ENCODE measurements at places on chromosomes 2 and 18.

DNA sequence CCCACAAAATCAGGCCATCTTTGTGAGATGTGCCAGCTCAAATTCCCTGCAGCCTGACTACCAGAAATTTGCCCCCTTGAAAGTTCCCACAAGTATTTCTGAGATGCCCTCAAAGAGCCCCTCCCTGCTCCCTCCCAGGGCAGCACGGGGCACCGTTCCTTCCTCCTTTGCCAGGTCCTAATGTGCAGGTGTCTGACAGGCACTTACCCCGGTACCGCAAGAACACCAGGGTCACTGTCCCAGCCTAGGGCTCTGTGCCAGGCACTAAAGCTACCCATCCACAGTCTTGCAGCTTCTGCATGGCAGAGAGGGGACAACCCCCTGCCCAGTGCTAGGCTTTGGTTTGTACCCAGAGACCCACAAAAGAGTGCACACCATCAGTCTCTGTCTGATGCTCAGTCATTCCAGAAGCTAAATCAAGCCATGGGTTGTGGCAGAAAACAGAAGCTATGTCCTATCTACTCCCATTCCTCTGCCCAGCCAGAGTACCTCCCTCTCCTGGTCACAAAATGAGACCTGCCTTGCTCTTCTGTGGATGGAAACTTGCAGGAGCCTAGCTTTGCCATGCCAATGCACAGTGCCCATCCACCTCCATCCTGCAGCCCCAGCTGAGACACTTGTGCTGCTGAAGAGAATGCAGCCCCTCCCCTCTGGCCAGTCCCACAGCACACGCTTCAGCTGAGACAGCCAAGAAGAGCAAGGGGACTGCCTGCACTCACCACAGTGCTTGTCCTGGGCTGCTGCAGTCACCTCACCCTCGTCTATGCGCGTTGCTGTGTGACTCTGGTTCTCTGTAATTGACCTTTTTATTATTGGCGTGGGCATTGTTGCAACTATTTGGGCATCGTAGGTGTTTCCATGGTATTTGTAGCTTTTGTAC is 48.7 kb downstream of the INPP5D start:
- DNase-seq: no peak

GRCh38 chr2:98605076-98605475 is 3.2 kb downstream of the COA5 start:
- DNase-seq: no peak

DNA sequence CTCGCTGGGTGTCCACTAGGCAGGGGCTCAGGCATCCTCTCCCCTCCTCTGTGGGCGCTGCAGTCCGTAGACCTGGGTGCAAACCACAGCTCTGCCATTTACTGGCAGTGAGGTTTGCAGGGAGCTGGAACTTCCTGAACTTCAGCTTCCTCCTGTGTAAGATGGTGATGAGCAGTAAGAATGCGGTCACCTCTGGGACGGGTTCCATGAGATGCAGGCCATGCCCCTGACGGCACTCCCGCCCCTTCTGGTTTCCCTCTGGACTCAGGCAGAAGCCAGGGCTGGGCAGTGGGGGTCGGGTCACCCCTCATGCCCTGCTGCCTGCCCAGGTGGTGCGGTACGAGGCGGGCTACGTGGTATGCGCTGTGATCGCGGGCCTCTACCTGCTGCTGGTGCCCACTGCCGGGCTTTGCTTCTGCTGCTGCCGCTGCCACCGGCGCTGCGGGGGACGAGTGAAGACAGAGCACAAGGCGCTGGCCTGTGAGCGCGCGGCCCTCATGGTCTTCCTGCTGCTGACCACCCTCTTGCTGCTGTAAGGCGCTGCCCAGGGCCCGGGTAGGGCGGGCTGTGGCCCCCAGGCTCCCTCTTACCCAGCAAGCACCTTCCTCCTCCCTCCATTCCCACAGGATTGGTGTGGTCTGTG is 1.5 kb downstream of the PROM2 start:
- peak; percentile 53 for DNase-seq

GRCh38 chr2:24894750-24895149 is 25.3 kb downstream of the ADCY3 start:
- no peak for DNase-seq

DNA sequence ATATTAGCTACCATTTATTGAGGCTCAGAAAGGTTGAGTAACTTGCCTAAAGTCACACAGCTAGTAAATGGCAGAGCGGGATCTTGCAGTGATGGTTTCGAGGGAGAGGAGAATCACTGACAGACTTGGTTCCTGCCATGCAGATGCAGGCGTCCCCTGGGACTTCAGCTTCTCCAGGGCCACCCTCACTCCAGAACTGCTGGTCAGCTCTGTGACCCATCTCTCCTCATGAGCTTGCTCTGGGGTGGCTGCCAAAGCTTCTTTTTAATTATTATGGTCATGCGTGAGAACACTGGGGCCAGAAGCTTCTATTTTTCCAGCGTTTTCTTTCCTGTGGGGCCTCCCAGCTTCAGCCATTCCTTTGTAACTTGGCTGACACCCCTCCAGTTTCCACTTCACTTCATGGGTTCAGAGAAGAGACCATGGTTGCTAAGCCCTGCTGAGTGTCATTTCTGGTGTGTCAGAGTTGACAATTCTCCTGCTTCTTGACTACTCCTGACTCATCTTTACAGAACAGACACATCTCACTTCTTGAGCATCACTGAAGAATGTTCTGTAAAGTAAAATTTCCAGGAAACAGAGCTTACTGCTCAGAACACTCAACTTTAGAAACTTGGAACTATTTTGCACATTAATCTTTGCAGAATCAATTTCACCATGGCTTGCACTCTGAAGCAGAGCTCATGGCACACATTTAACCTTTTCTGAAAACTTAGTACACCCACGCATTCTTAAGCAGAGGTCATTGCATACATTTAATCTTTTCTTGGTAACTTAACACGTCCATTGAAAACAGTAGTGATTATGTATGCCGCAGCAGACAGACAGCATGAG is 70.4 kb downstream of the IL1R2 start:
- no peak for DNase-seq

DNA sequence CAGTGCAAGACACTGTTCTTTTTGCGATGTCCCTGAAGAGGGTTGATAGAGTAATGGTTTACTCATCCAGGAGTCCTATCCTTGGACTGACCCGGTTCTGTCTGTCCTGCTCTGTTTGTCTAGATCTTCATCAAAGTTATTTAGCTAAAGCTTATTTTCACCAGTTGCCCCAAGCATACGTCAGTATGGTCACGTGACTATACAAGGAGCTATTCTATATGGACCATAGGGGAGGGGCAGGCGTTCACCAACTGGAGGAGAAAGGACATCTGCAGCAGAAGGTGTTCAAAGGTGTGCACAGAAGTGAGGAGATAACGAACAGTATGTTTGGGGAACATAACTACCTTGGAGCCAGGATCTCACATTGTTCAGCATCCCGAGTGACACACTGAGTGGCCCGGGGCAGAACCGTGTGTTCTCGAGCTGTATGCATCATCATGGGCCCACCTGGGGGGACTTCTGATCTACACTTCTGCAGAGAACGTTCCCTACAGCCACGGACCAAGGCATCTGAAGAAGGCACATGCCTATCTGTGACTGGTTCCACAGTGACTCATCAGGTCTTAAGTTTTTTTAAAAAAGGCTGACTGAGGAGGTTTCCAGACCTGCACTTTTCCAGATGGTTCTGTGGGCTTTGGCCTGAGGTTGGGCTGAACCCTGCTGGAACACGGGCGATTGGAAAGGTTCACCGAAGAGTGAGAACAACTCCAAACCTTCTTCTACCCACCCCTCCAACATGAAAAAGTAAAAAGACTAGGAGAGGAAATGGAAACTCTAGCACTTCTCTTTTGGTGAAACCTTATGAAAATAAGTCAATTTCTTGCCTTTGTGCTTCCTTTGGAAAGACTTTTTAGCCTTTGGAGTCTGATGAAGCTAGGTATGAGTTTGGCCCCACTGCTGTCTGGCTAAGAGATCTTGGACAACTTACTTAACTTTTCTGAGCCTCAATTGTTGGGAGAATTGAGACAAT is 68.6 kb upstream of the YWHAQ start:
- no peak for DNase-seq

- DNase-seq: no peak
These were observed 19.6 kb upstream of the IL1R1 start for GRCh38 chr2:102122909-102123308.

- no peak for DNase-seq
These were observed 57.1 kb downstream of the MAP4K4 start for GRCh38 chr2:101754618-101755017.

DNA sequence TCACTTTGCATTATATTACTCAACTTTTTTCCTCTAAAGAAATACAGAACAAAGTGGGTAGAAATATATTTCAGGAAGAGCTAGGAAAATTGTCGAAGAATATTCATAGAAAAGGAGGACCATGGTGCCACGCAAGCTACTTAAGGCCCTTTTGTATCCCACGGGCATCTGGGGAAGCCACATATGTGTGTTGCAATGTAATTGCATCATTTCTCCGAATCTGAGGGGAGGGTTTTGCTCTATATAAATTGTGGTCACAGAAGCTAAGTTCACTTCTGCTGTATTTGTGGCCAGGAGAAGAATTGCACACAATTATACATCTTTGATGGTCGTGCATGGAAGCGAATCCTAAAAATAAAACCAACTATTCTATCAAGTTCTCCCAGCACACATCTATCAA is 360.3 kb downstream of the IRS1 start:
- no peak for DNase-seq

- no peak for DNase-seq
These were observed 57.7 kb upstream of the PXDN start for GRCh38 chr2:1802046-1802445.

DNA sequence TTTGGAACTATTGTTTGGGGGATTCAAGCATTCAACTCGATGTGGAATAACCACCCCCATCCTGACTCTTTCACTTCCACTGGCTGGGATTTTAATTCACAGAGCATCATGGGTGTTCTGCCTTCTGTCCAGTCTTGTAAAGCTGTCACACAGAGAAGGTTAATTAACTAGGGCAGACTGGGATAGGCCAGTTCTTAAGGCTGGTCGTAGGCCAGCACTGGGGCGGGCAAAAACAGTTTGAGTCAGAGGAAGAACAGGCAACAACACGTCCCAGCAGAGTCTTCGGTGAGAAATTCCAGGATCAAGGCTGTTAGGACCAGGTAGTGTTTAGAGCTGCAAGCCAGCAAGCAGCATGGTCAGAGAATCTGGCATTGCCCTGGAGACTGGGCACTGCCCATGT is 4.0 kb upstream of the RNF152 start:
- DNase-seq: peak; percentile 70

DNA sequence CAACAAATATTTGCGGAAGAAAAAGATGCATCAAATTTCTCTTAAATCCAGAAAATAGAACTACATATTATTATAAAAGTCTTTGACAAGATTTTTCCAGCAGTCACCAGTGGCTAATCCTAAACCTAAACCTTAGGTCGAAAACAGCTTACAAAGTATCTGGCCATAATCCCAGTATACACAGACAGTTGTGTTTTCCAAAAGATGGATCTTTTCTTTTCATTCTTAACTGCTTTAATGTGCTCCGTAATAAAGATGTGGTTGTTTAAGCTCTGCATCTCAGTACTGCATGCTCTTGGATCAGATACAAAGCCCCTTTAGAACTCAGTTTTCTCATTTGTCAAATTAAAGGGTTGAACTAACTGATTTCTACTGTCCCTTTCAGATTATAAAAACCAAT is 247.8 kb downstream of the TXNL1 start:
- DNase-seq: no peak

All from mucosa of gallbladder (tissue), 1 donor.